ENCODE measurements at places on chromosomes 5 and 9.

- DNase-seq, result no peak
Observed at GRCh38 chr5:54309276-54309675, 1.1 kb downstream of the ARL15 start.

DNA sequence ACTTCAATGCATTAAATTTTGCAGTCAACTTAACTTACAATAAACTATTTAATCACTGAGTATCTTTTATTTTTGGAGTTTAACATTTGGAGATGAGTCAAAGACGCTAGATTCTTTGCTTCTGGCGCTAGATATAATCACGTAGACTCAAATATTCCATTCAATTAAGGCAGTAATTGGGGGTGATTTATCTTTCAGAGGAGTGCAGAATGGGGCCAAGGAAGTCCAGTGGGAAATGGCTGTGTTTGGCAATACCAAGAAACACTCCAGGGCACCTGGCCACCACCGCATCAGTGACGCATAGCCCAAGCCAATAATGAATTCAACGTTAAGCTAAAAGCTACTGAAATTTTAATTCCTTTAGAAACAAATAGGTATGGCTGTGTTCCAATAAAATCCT is 81.2 kb downstream of the PHAX start:
- DNase-seq, result no peak

GRCh38 chr5:127887282-127887681 is 184.1 kb downstream of the CCDC192 start:
- no peak for DNase-seq

- no peak for DNase-seq
Observed at GRCh38 chr9:92188969-92189781, 74.0 kb upstream of the SPTLC1 start.

GRCh38 chr9:23821375-23822181 is 4.5 kb downstream of the ELAVL2 start:
- no peak for DNase-seq

GRCh38 chr5:144122081-144122480 is 48.4 kb downstream of the YIPF5 start:
- no peak for DNase-seq

DNA sequence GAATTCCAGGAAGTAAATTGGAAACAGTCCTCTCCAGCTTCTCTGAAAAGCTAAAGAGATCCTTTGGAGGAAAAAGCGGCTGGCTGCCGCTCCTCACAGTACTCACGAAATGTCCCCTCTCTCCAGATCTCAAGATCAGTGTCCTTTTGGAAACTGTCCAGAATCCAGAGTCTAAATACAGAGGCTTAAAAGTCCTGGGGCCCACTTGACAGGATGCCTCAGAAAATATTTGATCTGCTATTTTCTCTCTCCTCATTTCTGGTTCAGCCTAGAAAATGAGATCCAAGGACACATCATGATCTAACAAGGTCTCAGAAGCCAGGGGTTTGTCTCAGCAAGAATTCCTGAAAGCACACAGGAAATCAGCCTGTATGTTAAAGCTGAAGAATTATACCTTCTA is 7.2 kb downstream of the C1QTNF2 start:
- no peak for DNase-seq

GRCh38 chr5:77795268-77795667 is 19.1 kb upstream of the TBCA start:
- DNase-seq, result no peak

DNA sequence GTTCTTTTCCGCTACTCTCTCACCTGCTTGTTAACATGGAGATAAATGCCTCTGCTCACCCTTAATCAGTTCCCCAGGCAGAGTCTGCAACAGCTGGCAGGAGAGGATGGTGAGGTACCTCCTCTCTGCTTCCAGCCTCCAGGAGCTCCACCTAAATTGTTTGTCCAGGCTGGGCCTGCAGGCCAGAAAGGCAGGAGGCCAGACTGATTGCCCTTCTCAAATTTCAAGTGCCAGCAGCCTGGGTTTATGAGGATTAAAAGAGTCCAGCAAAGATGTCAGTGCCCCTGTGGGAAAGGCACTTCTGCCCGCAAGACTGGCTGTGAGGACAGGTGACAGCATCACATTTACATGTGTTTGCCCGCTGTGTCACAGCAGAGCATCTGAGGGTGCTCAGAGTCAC is 19.8 kb downstream of the CORO2A start:
- no peak for DNase-seq

DNA sequence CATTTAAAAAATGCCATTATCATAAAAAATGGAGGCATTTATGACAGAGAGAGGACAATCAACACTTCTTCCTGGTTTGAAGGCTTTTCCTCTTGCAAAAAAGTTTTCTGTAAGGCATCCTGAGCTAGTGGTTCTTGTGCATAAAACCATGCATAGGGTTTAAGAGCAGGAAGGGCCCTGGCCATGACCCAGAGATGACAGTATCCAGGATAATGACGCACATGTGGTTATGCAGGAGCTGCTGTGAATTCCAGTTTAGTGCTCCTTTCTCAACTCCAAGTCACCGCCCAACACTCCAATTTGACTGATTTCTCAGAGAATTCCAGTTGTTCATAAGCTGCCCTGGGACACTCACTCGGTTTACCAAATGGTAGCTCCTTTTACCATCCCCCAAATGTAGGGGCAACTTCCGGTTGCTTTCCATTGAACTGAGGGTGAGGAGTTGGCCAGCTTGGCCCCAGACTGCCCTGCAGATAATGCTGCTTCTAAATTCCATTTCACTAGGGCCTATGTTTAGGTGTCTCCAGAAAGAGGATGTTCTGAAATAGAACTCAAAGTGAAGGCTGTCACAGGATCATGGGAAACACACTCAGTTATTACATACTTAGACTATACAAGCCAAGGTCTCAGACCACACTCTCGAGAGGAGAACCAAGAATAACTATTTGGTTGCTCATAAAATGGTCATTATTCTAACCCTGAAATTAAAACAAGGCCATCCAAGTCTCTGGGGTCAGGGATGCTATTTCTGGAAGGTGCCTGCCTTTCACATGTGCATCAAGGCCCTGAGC is 179.1 kb downstream of the SLIT3 start:
- DNase-seq, result no peak

- DNase-seq, result no peak
Observed at GRCh38 chr5:56807679-56808078, 7.7 kb upstream of the MAP3K1 start.

DNA sequence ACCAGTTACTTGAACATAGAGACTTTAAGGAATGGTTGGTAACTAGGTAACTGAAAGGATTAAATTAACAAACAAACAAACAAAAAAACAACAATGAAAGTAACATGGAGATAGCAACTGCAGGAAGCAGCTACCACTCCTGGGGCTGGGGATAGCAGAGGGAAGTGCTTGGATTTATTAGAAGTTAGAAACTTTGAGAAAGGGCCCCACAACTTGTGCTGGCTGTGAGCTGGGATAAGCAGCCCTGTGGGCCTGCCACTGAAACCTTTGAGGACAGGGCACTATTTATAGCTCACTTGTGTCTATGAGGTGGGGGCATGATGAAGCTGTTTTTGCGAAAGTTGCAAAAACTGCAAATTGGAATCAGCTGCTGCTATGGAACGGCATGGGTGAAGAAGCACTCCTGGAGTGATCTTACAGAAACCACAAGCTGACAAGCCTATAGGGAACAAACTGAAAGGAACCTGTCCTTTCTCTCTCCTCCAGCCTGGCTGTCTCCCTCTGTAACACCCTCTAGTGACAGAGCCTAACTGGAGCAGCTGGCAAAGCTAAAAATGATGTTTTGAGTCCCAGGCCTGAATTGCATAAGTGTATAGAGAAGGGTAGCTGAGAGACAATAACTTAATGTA is 91.4 kb upstream of the RANBP6 start:
- DNase-seq, result peak; percentile 40

GRCh38 chr5:149128023-149128875 is 13.0 kb upstream of the ABLIM3 start:
- DNase-seq, result no peak

GRCh38 chr5:8050616-8051175 is 181.7 kb downstream of the MTRR start:
- no peak for DNase-seq

DNA sequence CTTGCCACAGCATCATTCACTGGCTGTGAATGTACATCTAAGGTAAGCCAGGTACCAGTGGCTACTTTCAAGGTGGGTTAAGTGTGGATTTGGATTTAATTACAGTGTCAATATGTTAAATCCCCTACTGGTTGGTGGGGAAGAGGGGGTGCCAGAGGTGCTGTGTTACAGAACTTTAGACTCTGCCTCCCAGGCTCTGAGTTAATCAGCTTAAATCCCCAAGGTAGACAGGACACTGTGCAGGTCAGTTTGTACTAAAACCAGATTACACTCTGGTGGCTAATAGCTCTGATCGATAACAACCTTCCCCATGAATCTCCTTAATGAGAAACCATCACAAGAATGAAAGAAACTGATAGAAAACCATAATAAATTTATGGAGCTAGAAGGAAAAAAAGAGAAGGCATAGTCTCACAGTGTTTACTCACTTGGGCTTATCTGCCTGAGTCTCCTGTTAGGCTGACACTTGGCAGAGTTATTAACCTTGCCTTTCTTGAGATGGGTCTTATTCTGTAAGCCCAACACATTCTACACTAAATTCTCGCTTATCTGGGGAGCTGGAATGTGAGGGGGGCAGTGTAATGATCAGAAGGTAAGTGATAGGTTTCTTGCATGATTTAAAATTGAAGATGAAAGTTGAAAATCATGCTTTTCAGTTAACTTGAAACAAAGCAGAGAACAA is 106.8 kb downstream of the LMNB1 start:
- no peak for DNase-seq

- DNase-seq, result no peak
Observed at GRCh38 chr5:174166231-174167079, 120.9 kb downstream of the NSG2 start.

DNA sequence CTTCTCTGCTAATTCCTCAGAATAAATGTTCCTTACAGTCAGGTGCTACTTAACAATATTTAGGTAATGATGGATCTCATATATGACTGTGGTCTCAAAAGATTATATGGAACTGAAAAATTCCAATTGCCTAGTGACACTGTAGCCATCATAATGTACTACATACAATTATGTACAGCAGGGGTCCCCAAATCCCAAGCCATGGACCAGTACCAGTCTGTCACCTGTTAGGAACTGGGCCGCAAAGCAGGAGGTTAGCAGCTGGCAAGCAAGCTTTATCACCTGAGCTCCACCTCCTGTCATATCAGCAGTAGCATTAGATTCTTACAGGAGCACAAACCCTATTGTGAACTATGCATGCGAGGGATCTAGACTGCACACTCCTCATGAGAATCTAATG is 69.6 kb downstream of the NR2F1-AS1 start:
- DNase-seq, result no peak

DNA sequence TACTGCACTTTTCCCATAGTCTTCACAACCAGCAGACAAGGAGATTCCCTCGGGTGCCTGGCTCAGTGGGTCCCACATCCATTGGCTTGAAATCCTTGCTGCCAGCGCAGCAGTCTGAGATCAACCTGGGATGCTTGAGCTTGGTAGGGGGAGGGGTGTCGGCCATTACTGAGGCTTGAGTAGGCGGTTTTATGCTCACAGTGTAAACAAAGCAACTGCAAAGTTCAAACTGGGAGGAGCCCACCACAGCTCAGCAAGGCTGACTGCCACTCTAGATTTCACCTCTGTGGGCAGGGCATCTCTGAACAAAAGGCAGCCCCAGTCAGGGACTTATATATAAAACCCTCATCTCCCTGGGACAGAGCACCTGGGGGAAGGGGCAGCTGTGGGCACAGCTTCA is 512.3 kb upstream of the MPDZ start:
- DNase-seq, result no peak

GRCh38 chr9:73531658-73532057 is 380.0 kb downstream of the ANXA1 start:
- DNase-seq, result no peak

DNA sequence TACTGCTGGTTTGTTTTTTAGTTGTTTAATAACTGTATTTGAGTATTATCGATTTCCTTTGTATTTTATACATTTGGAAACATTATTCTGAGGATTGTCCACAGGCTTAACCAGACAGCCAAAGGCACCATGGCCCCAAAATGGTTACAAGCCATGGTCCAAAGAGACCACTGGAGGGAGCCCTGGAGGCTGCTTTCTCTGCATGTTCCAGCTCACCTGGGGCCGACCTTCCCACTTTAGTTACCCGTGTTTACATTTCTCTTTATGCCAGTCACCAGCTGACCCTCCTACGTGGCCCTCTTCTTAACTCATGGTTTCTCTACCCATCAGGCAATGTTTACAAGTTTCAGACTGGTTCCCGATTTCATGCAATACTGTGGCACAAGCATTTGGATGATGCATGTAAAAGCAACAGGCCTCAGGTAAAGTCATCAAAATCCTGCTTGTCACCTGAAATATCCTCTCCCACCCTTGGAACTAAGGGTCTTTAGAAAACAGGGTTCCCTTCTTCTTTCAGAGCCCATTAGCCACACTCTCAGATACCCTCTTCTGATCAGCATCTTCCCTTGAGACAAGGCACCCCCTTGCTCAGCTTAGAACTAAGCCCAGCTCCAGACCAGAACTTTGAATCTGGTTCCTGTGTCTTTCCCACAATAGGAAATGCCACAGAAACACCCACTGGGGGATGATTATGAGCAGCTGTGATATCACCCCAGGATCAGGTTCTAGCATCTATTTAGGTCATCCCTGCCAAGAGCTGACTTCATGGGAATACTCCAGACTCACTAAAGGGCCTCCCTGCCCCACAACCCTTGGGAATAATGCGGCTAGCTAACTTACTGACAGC is 49.9 kb upstream of the GARNL3 start:
- DNase-seq, result peak; percentile 71

DNA sequence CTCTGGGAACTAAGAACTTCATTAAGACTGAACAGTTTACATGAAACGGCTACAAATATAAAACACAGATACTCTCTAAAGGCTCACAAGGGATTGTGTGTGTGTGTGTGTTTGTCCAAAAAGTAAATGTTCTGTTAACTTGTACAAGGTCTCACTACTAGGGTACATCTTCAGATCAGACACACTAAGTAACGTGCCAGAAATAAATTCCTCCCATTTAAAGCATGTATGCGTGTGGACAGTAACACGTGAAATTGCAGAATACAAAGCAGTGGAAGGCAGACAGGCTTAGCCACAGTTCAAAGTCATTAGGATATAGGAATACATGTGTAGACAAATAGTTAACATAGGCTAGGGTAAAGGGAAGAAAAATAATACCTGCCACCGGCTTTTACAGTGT is 1.8 kb downstream of the BNC2 start:
- DNase-seq, result no peak

DNA sequence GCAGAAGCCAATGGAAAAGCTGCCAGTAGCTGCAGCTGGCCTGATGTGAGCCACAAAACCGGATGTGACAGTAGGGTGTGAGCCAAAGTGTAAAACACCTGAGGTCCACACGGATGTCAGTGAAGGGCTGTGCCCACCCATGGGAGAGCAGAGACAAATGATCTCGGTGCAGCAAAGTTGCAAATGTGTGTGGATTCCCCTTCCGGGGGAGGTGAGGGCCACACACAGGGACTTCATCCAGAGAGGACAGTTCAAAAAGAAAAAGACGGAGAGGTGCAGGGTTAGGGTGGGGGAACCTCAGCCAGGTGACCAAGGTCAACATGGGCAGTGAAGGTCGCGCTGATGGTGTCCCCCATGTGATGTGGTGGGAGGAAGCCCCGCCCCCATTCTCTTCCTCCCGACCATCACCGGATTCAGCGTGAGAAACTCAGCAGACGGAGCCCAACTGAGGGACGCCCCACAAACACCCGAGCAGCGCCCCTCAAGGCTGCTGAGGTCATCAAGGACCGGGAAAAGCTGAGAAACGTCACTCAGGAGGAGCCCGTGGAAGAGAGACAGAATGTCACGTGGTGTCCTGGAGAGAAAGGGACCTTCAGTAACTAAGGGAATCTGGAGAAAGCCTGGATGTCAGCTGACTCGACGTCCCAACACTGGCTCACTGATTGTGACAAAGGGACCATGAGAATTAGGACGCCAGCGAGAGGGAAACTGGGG is 11.4 kb upstream of the PTGDS start:
- DNase-seq, result peak; percentile 90

Measured in frontal cortex (tissue), 4 donors.